ENCODE measurements at places on chromosomes 4 and X.

DNA sequence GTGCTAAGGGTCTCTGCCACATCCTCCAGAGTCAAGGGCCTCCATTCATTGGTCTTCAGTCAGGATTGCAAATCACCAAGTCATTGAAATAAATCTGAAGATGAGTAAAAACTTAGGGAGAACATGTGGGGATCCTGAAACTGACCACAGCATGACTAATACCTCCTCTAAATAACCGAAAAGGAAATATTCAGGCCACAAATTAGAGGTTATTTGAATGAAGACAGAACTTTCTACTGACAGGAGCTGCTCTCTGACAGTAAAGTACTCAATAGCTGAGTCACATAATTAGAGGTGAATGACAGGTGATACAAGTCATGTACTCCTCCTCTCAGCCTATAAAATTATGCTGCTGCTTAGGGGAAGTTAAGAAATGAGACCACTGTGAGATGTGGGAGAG lies 240.2 kb upstream of the F9 start:
- DNase-seq, result no peak

GRCh38 chr4:100984901-100985300 lies 362.4 kb downstream of the PPP3CA start:
- DNase-seq, result no peak

DNA sequence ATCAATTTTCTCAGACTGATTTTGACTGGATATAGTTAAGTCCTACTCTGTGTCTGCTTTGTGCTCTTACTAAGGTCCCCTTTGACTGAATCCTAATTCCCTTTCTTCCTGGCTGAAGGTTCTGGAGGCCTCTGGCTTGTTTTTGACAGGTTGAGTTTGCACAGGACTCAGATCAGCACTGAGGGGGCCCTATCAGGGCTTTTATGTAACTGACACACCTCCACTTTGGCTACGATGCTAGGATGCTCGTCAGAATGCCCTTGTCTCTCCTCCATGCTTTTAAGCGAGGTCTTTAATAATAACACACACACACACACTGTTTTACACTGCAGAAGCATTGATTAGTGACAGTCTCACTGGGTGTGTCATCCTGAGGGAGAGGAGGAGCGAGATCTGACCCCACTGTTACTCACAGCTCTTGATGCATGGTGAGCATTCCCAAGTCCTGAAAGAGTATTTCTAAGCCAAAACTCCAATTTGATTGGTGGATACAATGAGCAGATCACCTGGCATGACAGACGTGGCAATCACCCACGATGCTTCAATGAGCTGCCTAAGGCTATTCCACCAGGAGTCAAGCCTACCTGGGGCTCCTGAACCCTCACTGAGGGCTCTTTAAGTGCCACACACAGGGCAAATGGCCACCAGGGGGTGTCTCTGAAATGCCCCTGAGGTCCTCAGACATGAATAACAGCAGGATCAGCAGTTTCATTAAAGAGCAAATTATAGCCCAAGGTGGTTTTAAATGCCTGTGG lies 130.4 kb upstream of the CPEB2 start:
- DNase-seq, result peak; percentile 38

DNA sequence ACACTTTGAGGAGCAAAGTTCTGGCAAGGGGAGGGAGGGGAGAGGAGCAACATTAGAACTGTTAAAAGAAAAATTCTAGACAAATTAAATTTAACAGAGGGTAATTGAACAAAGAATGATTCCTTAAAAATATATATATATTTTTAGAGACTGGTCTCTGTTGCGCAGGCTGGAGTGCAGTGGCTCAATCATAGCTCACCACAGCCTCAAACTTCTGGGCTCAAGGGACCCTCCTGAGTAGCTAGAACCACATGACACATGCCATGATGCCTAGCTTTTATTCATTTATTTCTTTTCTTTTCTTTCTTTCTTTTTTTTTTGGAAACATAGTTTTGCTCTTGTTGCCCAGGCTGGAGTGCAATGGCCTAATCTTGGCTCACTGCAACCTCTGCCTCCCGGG lies 19.1 kb upstream of the SPINK2 start:
- DNase-seq, result no peak

GRCh38 chr4:57184378-57185029 lies 74.3 kb upstream of the IGFBP7 start:
- no peak for DNase-seq

GRCh38 chr4:98851806-98852205 lies 77.1 kb downstream of the EIF4E start:
- peak; percentile 21 for DNase-seq

DNA sequence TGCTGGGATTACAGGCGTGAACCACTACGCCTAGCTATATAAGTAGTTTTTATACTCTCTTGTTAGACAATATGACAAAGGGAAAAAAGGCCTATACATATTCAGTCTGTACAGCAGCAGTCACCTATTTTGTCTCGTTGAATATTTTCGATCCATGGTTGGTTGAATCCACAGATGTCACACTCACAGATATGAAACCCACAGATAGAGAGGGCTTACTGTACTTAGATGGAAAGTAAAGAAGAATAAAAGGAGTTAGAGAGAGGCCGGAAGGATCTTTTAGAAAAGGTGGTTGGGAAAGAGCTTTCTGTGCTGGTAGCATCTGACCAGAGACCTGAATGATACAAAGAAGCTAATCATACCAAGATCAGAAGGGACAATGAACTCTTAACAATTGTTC lies 38.3 kb upstream of the SPINK2 start:
- DNase-seq, result no peak

DNA sequence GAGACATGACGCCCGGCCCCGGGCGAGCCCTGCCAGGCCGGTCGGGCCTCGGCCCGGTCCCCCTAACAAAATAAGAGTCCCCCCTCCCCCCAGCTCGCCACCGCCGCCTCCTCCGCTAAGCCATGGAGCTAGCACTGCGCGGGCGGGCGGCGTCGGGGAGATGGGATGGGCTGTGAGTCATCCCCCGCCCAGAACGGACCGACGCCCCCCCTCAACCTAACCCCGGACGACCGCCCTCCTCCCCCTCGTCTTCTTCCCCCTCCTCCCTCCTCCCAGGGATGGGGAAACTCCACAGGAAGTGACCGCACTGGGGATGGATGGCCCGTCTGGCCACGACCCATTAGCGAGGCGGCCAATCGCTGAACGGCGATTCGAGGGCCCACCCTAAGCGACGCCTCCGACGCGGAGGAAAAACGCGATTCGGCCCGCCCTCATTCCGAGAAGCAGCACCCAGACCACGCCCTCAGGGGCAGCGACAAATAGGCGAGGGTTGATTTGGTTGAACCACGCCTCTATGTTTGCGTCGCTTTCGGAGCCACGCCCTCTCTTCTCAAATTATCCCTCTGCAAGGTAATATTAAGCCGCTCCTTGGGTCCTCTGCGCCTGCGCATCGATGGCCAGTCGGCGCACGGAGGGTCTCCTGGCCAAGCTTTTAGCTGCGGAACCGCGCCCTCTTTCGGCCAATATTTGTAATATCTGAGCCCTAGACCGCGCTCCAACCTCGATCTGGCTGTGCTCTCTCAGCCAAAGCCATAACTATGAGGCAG lies at the start of gene TFE3:
Gene TFE3, minus strand, starts transcription at position 138 of the 767 bp plus-strand sequence. Its CDS starts 131 bp downstream, at position 7.
- DNase-seq, result peak; percentile 98

DNA sequence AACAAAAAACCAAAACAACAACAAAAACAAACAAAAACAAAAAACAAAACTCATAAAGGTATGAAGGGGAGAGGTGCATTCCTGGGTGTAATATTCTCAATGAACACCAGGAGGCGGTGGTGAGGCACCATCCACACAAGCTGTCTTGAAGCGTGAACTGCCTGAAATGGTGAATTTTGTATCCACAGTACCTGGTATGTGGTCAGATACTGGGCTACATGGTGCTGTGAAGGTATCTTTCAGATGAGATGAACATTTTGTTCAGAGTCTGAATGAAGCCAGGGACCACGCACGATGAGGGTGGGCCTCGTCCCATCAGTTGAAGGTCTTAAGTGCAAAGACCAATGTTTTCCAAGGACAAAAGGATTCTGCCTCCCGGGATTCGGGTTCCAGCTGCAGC lies 58.5 kb downstream of the ASMT start:
- DNase-seq, result peak; percentile 58

DNA sequence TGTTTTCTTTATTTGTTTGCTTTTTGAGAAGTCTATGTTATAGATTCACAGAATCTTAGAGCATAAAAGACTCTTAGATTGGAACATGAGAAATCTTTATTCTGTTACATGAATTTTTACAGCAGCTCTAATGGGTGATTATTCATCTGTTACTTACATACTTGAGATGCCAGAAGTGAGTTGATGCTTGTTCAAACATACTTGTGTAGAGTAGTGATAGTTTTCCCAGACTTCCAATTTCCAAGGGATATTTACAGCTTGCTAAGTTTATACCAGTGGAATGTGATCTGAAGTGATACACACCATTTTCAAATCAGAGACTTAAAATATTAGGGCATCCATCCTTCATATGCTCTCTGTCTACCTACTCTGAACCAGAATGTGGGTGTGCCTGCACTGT lies 252.9 kb upstream of the SMIM31 start:
- no peak for DNase-seq

Data from H7 (cell line).